ENCODE measurements at places on chromosomes 7 and 10. TPM values are rescaled to one million over a fixed set of nuclear protein-coding genes. Genes with fewer than 3 reads are reported as not detected.

The NPFFR1 gene
- 0.05 TPM for total RNA-seq

The GRK5 gene
- 16.7 TPM for total RNA-seq

The NYAP1 gene
- 0.68 TPM for total RNA-seq

The SPDYE11 gene
- not detected for total RNA-seq

The PRSS1 gene
- total RNA-seq, result not detected

The SORCS1 gene
- total RNA-seq, result 0.99 TPM

The LRRC17 gene
- 5.2 TPM for total RNA-seq

The FRMD4A gene
- total RNA-seq, result 37.9 TPM

The DPCD gene
- total RNA-seq, result 18.0 TPM

The TEX36 gene
- total RNA-seq, result not detected

The TAS2R41 gene
- not detected for total RNA-seq

The EPDR1 gene
- total RNA-seq, result 20.1 TPM

The OR2A42 gene
- total RNA-seq, result 0.08 TPM

The PLXNA4 gene
- total RNA-seq, result 7.6 TPM

The LAMB1 gene
- total RNA-seq, result 198 TPM

The MOSPD3 gene
- total RNA-seq, result 18.0 TPM

The C10orf53 gene
- not detected for total RNA-seq

The PYROXD2 gene
- total RNA-seq, result 25.8 TPM

The SORBS1 gene
- total RNA-seq, result 347 TPM

The PTPRE gene
- total RNA-seq, result 33.0 TPM

The PRSS2 gene
- not detected for total RNA-seq

The RELN gene
- total RNA-seq, result 1.5 TPM

The TMEM60 gene
- total RNA-seq, result 10.6 TPM

The DGKB gene
- 0.99 TPM for total RNA-seq

The OR13A1 gene
- total RNA-seq, result 1.4 TPM

The ITPRID1 gene
- total RNA-seq, result not detected

The SPDYE6 gene
- not detected for total RNA-seq

The NPY gene
- total RNA-seq, result not detected

The PSMA2 gene
- 46.7 TPM for total RNA-seq

The ARHGAP19 gene
- 8.3 TPM for total RNA-seq

The ZNF804B gene
- not detected for total RNA-seq

The VENTX gene
- 0.81 TPM for total RNA-seq

The OR2A7 gene
- 10.8 TPM for total RNA-seq

The POLR2J2 gene
- total RNA-seq, result 17.3 TPM

The LBX1 gene
- not detected for total RNA-seq

The ENKUR gene
- not detected for total RNA-seq

The PPP1R17 gene
- not detected for total RNA-seq

The SCART1 gene
- 5.3 TPM for total RNA-seq

The AMZ1 gene
- total RNA-seq, result 0.23 TPM

The THSD7A gene
- total RNA-seq, result 21.6 TPM

The AEBP1 gene
- 131 TPM for total RNA-seq

The C10orf143 gene
- 11.6 TPM for total RNA-seq

Data from ureter (tissue), 1 donor.